Left hindlimb (tissue), 1 donor: ENCODE measurements at places on chromosomes 11 and 22.

DNA sequence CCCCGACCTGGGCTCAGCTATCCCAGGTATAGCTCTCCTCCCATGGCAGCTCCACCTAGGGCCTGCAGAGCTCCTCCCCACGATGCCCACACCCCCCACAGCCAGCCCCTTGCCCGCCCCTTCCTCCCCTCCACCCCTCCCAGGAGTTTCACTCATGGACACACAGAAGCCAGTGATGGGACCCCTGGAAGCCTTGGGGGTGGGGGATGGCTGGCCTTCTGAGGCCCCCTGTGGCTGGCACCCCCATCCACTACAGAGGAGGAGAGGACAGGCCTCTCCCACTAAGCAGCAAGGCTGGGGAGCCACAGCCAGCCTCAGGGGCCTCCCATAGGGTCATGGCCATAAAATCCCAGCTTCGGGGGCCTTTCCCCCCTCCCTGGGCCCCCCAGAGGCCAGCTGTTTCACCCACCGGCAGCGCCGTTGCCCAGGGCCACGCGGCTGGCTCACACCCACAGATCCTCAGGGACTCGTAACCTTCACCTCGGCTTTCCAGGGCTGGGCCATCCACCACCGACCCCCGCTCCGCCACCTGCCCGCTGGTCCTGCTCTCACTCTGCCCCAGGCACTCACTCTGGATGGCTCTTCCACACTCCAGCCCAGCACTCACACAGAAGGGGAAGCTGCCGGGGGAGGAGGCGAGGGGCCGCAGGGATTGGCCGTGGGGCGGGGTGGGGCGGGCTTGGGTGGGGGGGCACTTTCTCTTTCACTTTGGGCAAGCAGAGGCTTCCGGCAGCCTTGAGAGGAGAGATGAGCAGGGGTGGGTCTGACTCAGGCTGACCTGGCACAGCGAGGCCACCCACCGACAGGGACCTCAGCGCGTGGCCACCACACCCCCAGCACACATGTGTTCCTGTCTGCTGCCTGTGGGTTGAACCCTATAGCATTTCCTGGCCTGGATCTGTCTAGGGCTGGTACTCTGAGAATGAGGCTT is 2.2 kb downstream of the SLC25A22 start:
- peak; percentile 90 for DNase-seq

DNA sequence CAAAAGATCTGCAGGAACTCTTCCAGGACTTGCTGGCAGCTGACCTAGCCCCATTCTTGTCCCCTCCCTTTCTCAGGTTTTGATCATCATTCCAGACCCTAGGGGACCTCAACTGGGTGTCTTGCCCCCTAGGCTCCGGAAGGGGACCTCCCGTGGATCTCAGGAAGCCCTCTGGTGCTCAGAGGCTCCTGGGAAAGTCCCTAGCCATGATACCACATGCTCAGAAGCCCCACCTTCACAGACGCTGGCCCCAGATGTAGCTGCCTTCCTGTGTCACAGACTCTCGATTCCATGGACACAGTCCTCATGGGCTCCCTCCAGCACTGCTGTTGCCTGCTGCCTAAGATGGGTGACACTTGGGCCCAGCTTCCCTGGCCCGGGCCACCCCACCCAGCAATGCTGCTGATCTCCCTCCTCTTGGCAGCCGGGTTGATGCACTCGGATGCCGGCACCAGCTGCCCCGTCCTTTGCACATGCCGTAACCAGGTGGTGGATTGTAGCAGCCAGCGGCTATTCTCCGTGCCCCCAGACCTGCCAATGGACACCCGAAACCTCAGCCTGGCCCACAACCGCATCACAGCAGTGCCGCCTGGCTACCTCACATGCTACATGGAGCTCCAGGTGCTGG is at the start of gene LRRC55:
TSS of gene LRRC55 (plus strand) at position 276 of the 628 bp plus-strand sequence. CDS start at position 346, 70 bp downstream.
- no peak for DNase-seq

GRCh38 chr11:131099013-131099412 is 182.7 kb upstream of the SNX19 start:
- DNase-seq: no peak

DNA sequence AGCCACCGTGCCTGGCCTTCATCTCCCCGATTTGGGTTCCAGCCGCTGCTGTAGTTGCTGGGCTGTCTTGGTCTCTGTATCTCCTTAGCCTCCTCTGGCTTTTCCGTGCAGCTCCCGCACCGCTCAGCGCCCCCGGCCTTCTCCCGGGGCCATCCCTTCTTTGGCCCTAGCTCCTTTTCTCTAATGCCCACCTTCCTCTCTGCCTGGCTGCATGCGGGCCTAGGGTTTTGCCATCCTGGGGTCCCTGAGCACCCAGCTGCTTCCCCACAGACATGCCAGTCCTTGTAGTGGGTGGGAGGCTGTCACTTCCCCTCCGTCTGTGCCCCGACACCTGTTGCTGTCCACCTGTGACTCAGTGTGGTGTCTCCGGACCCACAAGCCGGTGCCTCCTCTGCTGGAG is 36.4 kb downstream of the KCNJ4 start:
- DNase-seq: no peak

GRCh38 chr22:39750759-39751158 is 142.8 kb downstream of the ENTHD1 start:
- no peak for DNase-seq

GRCh38 chr22:37242395-37242918 is 1.6 kb downstream of the RAC2 start:
- no peak for DNase-seq

DNA sequence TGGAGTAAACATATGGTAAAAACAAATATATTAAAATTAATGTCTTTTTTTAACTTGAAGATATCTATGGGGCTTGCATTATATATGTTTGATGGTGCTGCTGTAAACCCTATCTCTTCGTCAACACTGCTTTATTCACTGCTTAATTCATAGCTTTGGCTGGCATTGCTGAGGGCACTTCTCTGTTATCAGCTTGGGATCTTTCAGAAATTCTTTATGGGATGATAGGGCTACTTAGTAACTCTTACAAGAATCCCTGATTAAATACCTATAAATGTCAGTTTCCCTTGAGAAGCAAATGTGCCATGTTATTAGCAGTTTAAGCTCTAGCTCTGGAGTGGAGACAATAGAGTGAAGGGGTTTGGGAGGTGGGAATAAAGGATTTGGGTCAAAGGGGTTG is 112.3 kb downstream of the SWAP70 start:
- no peak for DNase-seq

GRCh38 chr11:11708256-11708655 is 86.5 kb upstream of the GALNT18 start:
- no peak for DNase-seq
